ENCODE measurements at places on chromosomes 2 and 18.
A peak's percentile ranks its signal among the peaks of the same experiment; 100 is the strongest.

DNA sequence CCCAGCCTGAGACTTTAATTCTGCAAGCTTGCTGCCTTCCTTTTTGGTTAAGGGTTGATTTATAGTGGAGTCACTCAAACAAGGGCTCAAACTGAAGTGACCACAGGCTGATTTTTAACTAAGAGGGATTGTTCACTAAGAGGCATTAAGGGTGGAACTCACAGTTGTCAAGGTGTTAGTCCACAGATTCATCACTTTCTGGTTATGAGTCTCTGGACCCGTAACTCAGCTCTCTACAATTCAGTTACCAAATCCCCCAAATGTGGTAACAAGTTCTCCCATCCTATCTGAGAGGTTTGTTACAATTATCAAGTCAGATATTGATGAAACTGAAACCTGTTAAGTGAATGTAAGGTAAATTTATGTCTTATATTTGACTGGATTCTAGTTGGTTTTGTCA lies 185.9 kb upstream of the KLHL14 start:
- no peak for DNase-seq

DNA sequence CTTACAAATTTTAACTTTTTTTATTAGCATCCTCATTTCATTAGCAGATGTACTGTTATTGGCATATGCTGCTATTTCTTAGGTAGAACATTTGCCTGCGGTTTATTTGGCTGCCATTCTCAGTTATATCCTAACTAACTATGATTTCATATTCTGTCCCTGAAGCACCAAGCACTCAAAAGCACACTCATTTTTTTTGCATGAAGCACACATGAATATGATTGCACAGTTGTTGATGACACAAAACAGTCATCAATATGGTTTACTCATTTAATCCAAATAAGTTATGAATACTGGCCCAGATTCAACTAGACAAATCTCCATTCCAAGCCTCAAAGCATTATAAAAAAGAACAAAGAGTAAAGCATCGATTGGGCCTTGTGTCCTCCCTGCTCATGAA lies 129.4 kb upstream of the CNTNAP5 start:
- DNase-seq: no peak

GRCh38 chr18:74277296-74277695 lies 14.5 kb downstream of the CYB5A start:
- no peak for DNase-seq

DNA sequence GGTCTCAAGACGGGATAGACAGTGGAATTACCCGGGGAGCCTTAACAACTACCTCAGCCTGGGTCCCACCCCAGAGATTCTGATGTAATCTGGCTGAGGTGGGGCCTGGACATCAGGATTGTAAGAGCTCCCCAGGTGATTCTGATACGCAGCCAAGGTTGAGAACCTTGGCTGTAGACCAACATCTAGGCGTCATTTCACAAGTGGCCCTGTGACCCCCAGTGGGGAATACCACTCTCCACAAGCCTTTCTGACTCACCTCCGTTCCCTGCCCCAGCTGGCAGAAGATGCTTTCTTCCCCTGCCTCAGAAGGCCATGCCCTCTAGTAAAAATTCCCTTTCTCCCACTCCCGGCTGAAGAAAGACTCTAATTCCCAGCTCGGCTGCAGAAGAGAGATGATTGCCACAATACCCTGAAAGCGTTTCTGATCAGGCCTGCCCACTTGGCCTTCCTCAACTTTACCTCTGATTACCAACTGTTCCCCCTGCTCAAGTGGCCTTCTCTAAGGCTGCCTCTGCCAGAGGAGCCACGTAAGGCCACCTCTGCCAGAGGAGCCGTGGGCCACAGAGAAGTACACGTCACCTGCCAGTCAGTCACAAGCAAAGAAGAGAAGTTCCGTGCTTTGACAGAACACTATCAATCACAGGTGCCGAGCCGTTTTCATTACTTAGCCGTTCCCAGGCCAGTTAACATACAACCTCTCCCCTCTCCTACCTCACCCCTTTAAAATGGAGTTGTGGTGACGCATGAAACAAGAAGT lies 116.8 kb upstream of the PKDCC start:
- DNase-seq: no peak

GRCh38 chr2:240809276-240809675 lies 10.7 kb downstream of the KIF1A start:
- DNase-seq: no peak

- no peak for DNase-seq
Measured at GRCh38 chr2:33482518-33482917, 6.1 kb downstream of the RASGRP3 start.

DNA sequence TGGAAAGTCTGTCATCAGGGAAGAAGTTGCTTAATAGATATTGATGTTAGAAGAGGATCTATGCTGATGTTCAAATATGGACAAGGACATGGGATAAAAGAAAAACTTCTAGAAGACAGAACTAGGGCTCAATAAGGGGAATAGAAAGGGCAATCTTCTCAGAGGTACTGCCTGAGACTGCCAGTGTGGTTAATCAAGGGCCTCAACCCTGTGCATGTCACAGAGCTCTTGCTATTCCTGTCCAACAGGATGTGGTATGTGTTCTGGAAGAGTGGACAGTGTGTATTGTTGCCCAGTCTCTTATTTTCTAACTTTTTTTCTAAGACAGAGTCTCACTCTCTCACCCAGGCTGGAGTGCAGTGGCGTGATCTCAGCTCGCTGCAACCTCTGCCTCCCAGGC lies 27.8 kb upstream of the RNF125 start:
- DNase-seq: no peak

DNA sequence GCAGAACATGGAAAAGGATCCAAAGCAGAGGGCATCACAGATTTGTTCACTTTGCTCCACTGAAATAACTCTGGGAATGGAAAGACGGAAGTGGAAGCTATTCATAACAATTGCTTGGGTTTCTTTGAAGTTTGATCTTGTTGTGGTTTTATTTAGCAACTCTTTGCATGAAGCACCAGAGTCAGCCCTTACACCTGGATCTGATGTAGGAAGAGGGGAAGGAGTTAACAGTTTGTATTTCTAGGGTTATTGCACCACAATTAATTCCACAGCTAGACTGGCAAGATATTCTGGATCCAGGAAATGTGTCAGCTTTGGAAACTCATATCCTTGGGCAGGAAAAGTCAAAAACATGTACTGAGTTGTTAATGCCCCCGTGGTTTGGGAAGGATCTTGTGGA lies 1143.4 kb downstream of the CNTNAP5 start:
- DNase-seq: no peak

- no peak for DNase-seq
Measured at GRCh38 chr2:86454238-86454637, 13.1 kb downstream of the KDM3A start.

DNA sequence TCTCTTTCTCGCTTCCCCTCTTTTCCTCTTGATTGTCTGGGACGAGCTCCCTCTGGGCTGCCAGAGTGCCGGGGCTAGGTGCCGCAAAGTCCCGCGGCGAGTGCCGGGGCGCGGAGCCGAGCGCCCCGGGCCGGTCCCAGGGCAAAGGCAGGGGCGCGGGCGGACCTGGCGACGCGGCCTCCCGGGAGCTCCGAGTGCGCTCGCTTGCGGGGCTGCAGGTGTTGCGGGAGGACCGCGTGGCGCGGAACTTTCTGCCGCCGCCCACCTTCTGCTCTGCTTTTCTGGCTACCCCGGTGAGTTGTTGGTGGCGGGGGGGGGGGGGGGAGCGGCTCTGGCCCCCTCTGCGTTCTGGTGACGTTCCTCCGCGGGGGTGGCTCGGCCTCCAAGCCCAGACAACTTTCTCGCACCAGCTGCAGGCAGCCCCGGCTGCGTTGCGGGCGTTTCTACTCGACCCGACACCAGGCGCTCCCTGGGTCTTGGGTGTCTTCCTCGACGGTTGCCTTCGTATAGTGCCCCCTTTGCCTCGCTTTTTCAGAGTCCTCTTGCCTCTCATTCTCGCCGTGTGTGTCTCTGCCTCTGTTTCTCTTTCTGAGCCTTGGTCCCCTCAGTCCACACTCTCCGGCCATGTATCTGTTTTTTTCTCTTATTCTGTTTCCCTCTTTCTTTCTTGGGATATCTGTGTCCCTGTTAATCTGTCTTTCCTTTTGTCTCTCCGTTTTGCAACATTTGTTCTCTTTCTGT lies 759 bp downstream of the GALNT13 start:
- no peak for DNase-seq

- DNase-seq: no peak
Measured at GRCh38 chr2:205975082-205975949, 110.7 kb downstream of the INO80D start.

DNA sequence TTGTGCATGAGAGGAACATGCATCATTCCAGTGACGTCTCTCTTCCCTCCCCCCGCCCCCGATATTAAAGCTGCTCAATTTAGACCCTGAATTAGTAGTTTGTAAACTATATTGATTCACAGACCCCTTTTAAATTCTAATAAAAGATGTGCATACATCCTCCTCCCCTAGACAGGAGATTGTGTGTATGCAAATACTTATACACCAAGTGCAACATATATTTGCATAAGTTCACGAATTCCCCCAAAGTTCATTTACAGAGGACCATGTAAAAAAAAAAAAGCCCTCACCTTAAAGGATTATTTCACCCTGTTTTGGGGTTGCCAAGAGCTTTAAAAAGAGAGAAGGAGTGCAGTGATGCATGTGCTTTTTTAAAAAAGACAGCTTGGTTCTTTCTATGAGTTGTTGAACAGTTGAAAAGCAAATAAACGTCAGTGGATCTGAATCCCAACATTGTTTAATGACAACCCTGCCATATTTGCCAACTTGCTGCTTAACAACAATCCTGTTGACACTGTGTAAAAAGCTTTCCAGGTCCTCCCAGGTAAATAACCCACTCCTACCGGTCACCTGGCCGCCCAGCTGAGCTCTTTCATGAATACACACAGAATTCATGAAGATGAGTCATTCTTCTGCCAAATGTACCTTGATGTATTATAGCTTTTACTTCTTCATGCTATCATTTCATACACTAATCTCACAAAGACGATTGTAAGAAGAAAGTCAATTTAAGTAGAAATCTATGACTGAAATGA lies 211.5 kb downstream of the IKZF2 start:
- DNase-seq: peak; percentile 61

DNA sequence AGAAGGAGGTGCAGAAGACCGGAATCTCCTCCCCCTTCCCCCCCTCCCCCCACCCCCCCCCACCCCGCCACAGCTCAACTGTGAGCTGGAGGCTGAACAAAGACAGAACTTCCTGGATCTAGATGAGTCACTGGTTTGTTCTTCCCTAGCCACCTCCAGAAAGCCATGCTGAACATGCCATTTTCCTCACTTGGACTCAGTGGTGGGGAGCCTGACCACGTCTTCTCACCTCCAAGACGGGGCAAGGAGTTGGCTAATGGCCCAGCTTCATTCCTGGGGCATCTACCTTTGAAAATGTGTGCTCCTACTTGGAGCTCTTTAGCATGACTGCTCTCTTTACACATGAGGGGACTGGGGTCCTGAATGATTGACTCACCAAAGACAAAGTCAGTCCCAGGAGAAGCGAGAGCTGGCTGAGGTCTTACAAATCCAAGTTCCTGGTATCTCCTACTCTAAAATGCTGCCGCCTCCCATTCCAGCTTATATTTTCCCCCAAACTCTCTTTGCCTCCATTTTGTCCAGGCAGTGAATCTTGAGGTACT lies 22.6 kb upstream of the FZD5 start:
- DNase-seq: no peak

- no peak for DNase-seq
Measured at GRCh38 chr2:70706026-70706795, 61.8 kb downstream of the ADD2 start.

DNA sequence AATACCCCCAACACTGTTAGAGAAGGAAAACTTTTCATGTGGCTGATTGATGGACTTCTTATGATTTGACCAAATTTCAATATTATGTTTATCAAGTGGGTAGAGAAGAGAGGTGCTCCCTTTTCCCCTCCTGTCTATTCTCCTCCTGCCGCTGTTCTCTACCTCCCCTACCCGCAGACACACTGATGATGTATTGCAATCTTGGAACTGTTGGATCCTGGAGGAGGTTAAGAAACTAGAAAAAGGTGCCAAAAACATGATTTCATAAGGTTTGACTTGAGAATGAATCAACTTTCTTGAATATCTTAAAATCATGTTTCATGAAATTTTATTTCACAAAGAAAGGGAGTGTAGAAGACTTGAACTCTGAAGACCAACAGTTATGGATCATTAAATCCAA lies 125.8 kb downstream of the MEIS1 start:
- DNase-seq: no peak

DNA sequence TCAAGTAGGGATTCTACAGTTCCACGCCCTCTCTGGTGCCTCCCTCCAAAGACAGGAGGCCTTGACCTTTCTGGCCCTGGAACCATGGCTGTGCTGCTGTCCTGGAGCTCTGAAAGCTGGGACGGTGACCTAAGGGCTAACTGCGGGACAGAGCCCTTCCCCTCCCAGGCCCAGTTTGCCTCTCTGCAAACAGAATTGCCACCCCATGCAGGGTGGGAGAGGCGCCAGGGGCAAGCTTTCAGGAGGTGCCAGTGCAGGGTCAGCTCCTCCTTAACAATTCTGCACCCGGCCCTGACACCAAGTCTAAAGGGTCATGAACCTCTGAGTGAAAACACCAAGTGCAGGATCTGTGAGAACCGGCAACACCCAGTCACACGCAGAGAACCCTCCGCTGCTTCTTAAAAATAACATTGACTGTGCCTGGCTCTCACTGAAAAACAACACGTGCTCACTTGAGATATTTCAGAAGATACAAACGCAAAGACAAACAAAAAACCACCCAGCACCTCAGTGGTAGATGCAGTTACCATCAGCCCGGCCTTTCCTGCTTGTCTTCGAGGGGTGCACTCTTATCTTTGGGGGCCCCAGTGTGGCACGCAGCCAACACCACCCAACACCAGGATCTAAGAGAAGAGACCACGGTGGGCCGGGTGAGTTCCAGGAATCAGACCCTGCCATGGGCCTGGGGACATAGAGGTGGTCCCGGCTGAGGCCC lies 1.1 kb upstream of the SNED1 start:
- peak; percentile 50 for DNase-seq

DNA sequence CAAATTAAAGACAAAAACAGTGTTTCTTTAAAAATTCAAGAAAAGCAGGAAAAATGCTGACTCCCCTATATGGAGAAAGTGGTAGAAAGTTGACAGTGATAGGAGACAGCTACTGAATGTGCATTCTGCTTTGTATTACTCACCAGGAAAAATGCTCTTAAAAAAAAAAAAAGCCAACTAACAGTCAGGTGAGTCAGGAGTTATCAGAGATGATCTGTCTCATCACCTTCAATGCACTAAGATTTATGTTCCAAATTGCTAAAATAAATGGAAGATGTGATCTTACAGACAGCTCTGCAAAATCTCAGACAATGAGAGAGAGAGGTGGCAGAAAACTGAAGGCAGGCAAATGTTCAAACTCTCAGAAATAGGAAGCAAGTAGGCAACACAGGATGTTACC lies 47.6 kb upstream of the ZNF521 start:
- DNase-seq: no peak

- DNase-seq: no peak
Measured at GRCh38 chr2:74745766-74746165, 88.2 kb upstream of the HK2 start.

GRCh38 chr18:48898521-48898920 lies 52.2 kb downstream of the SMAD7 start:
- no peak for DNase-seq

GRCh38 chr18:68843473-68844089 lies 45.7 kb downstream of the CCDC102B start:
- no peak for DNase-seq

GRCh38 chr2:127122361-127123027 lies 15.5 kb upstream of the BIN1 start:
- DNase-seq: no peak

- DNase-seq: no peak
Measured at GRCh38 chr2:216985658-216986141, 125.8 kb upstream of the TNP1 start.

Measured in breast epithelium (tissue), 4 donors.